ENCODE measurements at places on chromosomes 13 and 19. TPM values are rescaled to one million over a fixed set of nuclear protein-coding genes. Genes with fewer than 3 reads are reported as not detected.
A peak's percentile ranks its signal among the peaks of the same experiment; 100 is the strongest.

GRCh38 chr13:77143431-77143830 is 116.5 kb upstream of the FBXL3 start:
- no peak overlapping the region for H3K4me3 ChIP-seq
- H3K27me3 ChIP-seq: no peaks in the 10 kb centered on the region
- H3K27ac ChIP-seq: no peak overlapping the region
- H3K36me3 ChIP-seq: no peaks in the 10 kb centered on the region
- no peaks in the 10 kb centered on the region for H3K4me1 ChIP-seq

- DNase-seq: no peak
- H3K4me1 ChIP-seq: no peaks in the 10 kb centered on the region
- H3K4me3 ChIP-seq: no peak overlapping the region
- peaks cover 3% of the 10 kb centered on the region for H3K36me3 ChIP-seq
- H3K27me3 ChIP-seq: no peaks in the 10 kb centered on the region
- H3K27ac ChIP-seq: no peak overlapping the region
Measured at GRCh38 chr13:90995614-90996013, 351.9 kb upstream of the MIR17HG start.

DNA sequence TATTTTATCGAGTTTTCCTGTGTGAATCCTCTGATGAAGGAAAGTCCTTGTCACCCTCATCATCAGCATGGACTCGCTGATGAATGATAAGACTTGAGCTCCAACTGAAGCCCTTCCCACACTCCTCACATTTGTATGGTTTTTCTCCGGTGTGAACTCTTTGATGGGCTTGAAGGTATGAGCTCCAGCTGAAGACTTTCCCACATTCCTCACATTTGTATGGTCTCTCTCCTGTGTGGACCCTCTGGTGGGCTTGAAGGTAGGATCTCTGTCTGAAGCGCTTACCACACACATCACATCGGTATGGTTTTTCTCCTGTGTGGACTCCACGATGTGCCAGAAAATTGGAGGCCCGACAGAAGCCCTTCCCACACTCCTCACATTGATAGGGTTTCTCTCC is 21.7 kb downstream of the ZNF45 start:
- no peak overlapping the region for H3K27ac ChIP-seq
- no peak for DNase-seq
- H3K4me3 ChIP-seq: peak overlapping the region; percentile 21
- no peaks in the 10 kb centered on the region for H3K27me3 ChIP-seq
- H3K36me3 ChIP-seq: peaks cover 48% of the 10 kb centered on the region
- H3K4me1 ChIP-seq: no peaks in the 10 kb centered on the region

DNA sequence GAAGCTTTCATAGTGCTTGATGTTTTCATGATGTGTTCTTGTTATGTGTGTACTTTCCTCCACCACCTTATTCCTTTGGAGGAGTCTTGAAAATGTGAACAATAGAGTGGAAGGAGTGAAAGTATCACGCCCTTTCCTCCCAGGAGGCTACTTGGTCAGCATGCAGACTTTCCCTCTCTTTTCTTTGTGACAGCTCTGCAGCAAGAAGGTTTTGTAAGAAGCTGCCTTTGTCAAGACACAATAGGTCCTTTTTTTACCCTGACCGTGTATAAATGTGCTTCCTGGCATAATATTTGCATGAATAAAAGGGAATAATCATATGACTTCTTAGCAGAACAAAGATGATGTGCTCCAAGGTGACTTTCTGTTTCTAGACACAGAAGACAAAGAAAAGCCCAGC is 882.6 kb upstream of the SLITRK5 start:
- H3K4me3 ChIP-seq: no peak overlapping the region
- no peaks in the 10 kb centered on the region for H3K27me3 ChIP-seq
- H3K36me3 ChIP-seq: no peaks in the 10 kb centered on the region
- H3K4me1 ChIP-seq: no peaks in the 10 kb centered on the region
- DNase-seq: no peak

DNA sequence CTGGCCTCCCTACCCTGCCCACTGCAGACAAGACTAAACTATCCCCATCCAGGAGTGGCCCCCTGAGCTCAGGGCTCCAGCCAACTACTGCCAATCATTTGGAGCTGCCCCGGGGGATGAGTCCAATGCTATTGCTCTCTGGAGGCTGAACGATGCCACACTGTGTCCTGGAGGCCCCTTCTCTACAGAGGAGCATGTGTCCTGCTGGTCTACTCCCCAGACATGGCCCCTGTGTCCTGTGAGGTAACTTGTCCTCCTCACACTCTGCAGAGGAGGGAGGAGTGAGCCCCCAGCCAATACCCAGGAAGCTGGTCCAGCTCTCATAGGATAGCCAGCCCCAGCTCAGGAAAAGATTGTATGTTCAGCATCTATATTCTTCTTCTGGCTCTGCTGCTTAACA is 159.1 kb upstream of the GPR12 start:
- H3K27ac ChIP-seq: no peak overlapping the region
- H3K27me3 ChIP-seq: peaks cover 6% of the 10 kb centered on the region
- no peak overlapping the region for H3K4me3 ChIP-seq
- H3K36me3 ChIP-seq: no peaks in the 10 kb centered on the region
- no peaks in the 10 kb centered on the region for H3K4me1 ChIP-seq
- no peak for DNase-seq

DNA sequence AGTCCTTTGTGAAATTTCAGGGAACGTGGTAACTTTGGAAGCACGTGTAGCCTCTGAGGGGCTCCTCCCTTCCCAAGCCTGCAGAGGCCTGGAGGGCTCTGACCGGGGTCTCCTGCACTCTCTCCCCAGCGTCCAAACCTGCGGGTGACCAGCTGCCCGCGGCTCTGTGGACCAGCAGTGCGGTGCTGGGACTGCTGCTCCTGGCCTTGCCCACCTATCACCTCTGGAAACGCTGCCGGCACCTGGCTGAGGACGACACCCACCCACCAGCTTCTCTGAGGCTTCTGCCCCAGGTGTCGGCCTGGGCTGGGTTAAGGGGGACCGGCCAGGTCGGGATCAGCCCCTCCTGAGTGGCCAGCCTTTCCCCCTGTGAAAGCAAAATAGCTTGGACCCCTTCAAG is 2.7 kb upstream of the TPGS1 start:
- no peak overlapping the region for H3K4me3 ChIP-seq
- no peak for DNase-seq
- no peak overlapping the region for H3K27ac ChIP-seq

GRCh38 chr19:5957170-5957569 is 20.8 kb downstream of the RANBP3 start:
- no peaks in the 10 kb centered on the region for H3K4me1 ChIP-seq
- no peaks in the 10 kb centered on the region for H3K27me3 ChIP-seq
- no peak for DNase-seq
- H3K4me3 ChIP-seq: no peak overlapping the region

GRCh38 chr19:40614622-40615411 is 13.6 kb downstream of the LTBP4 start:
- H3K4me3 ChIP-seq: peak overlapping the region; percentile 89
- DNase-seq: no peak
- H3K27me3 ChIP-seq: no peaks in the 10 kb centered on the region
- H3K27ac ChIP-seq: peak overlapping the region; percentile 87
- peaks cover 3% of the 10 kb centered on the region for H3K4me1 ChIP-seq
- H3K36me3 ChIP-seq: no peaks in the 10 kb centered on the region

DNA sequence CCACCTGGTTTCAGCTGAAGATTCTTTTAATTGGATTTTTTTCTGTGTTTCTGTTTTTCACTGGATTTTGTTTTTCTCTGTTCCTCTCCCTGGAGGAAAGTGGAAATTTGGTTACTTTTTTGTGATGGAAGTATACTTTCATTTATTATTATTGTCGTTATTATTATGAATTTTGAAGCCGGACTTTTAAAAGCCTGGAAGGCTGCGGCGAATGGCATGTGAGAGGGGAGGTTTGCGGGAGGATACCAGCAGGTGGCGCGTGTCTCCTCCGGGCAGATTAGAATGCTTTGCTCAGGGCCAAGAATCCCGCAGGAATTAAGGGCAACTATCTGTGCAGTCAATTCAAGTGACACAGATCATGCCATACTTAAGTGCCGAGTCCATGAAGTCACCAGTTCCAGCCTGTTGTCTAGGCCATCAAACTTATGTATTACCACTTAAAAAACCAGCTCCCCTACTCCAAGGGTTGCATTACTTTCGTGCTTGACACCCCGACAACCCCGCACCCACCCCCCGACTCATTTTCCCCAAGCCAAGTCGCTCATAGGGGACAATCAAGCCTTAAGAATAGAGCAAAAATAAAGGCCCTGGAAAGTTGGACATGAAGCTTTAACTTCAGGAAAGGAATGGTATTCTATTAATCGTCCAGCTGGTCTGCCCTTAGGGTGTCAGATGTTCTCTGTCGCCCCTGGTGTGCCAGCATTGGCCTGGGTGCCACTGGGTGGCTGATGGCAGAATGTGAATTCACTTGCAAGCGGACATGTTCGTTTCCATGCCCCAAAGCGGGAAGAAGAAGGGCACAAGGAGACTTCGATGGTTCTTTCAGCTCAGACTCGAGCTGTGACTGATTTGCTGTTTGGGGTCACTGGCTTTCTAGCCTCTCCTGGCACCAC is 1.3 kb upstream of the LRCH1 start:
- H3K27ac ChIP-seq: peak overlapping the region; percentile 88
- peaks cover 7% of the 10 kb centered on the region for H3K4me1 ChIP-seq
- no peaks in the 10 kb centered on the region for H3K36me3 ChIP-seq
- peak overlapping the region; percentile 84 for H3K4me3 ChIP-seq
- H3K27me3 ChIP-seq: no peaks in the 10 kb centered on the region

- H3K27me3 ChIP-seq: no peaks in the 10 kb centered on the region
- no peak overlapping the region for H3K27ac ChIP-seq
- H3K4me3 ChIP-seq: peak overlapping the region; percentile 9
- H3K4me1 ChIP-seq: no peaks in the 10 kb centered on the region
- H3K36me3 ChIP-seq: no peaks in the 10 kb centered on the region
- no peak for DNase-seq
Measured at GRCh38 chr13:100543872-100544602, 44.6 kb downstream of the GGACT start.

DNA sequence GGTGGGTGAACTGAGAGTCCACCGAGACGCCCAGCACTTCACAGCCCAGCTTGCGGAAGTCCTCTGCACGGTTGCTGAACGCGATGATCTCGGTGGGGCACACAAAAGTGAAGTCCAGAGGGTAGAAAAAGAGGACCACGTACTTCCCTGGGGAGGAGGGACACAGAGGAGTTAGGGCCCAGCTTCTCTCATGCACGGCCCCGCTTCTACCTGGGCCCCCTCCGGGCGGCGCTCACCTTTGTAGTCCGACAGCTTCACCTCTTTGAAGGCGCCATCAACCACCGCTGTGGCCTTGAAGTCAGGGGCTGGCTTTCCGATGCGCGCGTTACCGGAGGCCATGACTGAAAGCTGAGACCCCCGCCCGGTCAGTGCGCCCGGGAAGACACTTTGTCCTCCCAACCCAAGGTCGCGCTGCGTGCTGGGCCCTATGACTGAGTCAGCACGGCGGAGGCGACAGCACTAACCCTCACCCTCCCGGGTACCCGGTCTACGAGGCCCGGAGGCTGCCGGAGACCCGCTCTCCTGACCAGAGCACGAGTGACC is 606 bp downstream of the PRDX2 start:
- no peaks in the 10 kb centered on the region for H3K27me3 ChIP-seq
- DNase-seq: no peak
- H3K4me3 ChIP-seq: peak overlapping the region; percentile 77
- H3K4me1 ChIP-seq: peaks cover 13% of the 10 kb centered on the region

Gene ZNF100
- total RNA-seq: 11.5 TPM

Gene KLC3
- total RNA-seq: not detected

Gene CEACAM8
- total RNA-seq: not detected

Data from breast epithelium (tissue), 4 donors.